Posterior vena cava (tissue), 2 donors: ENCODE measurements at places on chromosomes 1 and 21. TPM values are rescaled to one million over a fixed set of nuclear protein-coding genes. Genes with fewer than 3 reads are reported as not detected.

The HES3 gene
- not detected for total RNA-seq

The ASTN1 gene
- total RNA-seq: 0.14 TPM

The KRTAP13-3 gene
- not detected for total RNA-seq

The VWA5B1 gene
- total RNA-seq: not detected

The DNALI1 gene
- 3.9 TPM for total RNA-seq

The COL9A2 gene
- total RNA-seq: 0.67 TPM

The RNASEL gene
- 5.1 TPM for total RNA-seq

The ITPKB gene
- 22.4 TPM for total RNA-seq

The OR2L2 gene
- 0.10 TPM for total RNA-seq

The DNASE2B gene
- total RNA-seq: not detected

The RGSL1 gene
- total RNA-seq: not detected

GRCh38 chr1:154456631-154457030 lies 45.4 kb upstream of the TDRD10 start:
- DNase-seq: no peak

DNA sequence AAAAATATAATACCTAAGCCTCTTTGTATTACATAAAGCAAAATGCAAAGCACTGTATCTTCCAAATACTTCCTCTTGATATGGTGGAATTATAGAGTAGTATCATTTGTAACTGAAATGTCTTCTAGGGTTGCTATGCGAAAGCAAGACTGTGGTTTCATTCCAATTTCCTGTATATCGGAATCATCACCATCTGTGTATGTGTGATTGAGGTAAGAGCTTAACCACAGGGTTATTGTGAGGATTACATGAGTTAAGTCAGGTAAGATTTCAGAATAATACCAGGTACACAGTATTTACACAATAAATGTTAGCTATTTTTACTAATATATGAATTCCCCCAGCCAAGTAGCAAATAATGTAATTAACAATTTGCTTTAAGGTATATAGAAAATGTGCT lies 24.7 kb downstream of the CD53 start:
- no peak for DNase-seq

DNA sequence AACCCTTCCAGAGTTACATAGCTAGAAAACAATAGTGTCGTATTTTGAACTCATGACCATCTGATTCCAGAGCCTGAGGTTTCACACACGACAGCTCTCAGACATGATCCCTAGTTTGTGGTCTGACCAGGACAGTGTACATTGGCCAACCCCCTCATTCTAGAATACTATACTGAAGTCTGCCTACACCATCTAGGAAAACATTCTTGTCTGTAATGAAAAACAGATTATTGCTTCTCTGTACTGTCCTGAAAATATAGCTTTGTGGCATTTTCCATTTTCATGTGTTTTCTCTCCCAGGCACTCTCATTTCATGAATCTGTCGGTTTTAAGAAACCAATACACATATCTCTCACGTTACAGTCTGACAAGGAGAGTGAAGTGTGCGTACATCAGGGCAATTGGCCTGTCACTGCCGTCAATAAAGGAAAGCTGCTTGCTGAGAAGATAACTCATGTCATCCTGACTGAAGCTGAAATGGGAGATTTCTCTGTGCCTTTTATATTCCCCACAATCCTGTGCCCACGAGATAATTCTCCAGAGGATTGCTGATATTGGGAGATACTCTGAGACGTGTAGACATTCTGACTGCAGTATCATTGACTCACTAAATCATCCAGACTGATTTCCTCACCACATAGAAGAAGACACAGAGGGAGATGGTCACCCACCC lies 585.6 kb downstream of the PLPP3 start:
- DNase-seq: no peak

DNA sequence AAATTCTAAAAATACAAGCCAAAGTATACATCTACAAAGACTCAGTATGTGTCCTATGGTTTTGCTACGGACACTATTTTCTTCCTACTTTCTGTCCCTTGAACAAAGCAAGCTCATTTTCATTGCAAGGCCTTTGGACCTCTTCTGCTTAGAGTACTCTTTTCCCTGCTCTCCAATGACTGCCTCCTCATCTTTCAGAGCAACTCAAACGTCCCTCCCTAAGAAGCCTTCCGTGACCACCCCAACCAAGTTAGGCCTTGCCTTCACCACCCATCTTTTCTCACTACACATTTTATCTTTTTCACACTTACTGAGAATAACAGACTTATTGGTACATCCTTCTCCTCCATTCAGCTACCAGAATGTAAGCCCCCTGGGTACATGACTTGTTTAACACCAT lies 39.9 kb downstream of the ENAH start:
- no peak for DNase-seq

DNA sequence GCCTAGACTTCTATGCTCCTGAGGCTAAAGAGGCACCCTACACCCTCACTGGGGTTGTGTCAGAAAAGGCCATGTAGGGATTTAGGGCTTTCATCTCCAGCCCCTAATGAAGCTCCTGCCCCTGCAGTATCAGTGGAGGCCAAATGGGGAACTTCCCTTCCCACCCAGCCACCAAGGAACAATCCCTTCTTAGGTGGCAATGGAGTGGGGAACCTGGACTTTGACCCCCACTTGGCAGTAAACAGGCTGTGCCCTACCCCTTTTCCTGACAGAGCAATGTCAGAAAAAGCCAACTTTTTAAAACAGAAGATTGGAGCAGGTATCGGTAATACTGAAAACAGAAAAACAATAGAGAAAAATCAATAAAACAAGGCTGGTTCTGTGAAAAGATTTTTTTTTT lies 35.5 kb upstream of the SLC19A2 start:
- no peak for DNase-seq

DNA sequence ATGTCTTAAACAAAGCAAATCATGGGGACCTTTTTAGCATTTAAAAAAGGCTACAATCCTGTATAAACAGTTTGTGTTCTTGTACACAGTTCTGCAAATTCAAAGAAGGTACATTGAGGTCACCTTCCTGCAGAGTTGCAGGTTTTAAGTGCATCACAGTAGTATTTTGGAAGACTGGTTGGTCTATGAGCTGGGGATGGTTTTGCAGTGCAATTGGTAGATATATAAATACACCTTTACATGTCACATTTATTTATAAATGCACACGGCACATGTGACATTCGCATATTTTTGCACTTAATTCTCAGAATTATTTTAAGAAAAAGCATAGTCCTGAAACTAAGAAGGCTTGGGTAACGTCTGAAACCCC lies 599 bp upstream of the ITPKB start:
- no peak for DNase-seq

GRCh38 chr1:150881331-150882070 lies 5.1 kb upstream of the ARNT start:
- DNase-seq: no peak

DNA sequence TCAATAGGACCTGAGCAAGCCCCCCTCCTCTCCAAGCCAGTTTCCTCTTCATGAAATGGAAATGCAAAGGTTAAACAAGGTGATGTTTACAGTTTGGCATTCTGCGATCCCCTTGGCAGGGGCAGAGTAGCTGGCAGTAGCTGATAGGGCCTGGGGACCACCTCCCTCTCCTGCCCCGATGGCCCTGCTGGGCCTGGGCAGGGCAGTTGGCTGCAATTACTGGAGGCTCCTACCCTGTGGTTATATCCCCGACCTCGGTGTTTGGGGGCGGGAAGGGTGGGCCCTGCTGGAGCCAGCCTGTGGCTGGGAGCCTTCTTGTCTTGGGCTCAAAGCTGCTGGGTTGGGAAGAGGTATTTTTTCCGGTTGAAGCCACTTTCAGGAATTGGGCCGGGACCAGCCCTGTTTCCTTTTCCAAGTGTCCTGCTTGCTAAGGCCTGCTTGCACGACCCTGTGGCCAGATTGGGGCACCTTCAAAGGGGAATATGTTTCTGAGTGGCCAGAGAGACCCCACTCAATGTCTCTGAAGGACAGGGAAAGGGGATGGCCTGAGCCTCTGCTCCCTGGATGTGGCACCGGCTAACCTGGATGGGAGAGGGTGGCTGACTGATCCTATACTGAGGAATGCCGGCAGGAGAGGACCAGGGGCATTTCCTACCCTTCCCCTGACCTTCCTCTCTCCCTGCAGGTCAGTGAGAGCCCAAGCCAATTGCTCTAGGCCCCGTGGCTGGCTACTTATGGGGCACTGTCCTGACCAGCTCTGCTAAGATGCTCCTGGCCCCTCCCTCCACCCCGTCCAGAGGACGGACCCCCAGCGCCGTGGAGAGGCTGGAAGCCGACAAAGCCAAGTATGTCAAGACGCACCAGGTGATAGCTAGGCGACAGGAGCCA lies 1.9 kb downstream of the FAM110D start:
- DNase-seq: peak; percentile 31

- no peak for DNase-seq
These were observed 197.4 kb downstream of the FGGY start for GRCh38 chr1:59494145-59494833.

GRCh38 chr1:2986549-2987305 lies 34.5 kb upstream of the ACTRT2 start:
- no peak for DNase-seq

DNA sequence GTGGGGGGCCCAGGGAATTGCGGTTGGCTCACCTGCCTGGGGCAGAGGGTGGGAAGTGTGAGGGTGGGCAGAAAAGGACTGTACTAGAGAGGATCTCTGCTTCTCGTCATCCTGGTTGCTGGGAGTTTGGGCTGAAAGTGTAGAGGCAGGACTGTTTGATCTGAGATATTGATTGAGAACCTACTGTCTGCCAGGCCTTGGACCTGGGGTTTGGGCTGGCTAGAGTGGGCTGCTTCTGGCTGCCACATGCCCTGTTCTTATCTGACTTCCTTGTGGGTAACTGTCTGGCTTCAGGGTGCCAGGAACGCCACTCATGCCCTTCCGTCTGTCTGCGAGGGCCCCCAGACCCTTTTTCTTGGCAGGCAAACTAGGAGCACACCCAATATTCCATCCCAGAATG lies 200.9 kb downstream of the FOXD2 start:
- peak; percentile 35 for DNase-seq

- no peak for DNase-seq
These were observed 77.6 kb downstream of the MORN1 start for GRCh38 chr1:2313651-2314261.

DNA sequence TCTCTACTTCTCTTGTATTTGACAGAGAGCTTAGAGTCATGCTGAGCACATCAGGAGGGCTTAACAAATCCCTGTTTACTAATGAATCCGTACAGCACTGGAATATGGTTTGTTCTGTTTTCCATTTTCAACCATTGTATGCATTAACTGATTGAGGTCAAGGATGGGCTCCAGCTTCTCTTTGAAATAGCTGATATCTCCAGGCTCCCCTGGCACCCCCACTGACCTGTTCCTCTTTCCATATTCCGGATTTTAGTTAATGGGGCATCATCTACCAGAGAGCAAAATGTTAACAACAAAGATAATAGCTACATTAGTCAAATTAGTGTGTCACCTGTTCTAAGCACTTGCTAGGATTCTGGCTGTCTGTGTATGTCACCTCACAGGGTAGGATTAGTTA lies 57.6 kb downstream of the NENF start:
- no peak for DNase-seq

GRCh38 chr1:59046730-59047157 lies 250.2 kb upstream of the FGGY start:
- DNase-seq: no peak

- DNase-seq: no peak
These were observed 9.4 kb downstream of the CORT start for GRCh38 chr1:10459184-10459583.

DNA sequence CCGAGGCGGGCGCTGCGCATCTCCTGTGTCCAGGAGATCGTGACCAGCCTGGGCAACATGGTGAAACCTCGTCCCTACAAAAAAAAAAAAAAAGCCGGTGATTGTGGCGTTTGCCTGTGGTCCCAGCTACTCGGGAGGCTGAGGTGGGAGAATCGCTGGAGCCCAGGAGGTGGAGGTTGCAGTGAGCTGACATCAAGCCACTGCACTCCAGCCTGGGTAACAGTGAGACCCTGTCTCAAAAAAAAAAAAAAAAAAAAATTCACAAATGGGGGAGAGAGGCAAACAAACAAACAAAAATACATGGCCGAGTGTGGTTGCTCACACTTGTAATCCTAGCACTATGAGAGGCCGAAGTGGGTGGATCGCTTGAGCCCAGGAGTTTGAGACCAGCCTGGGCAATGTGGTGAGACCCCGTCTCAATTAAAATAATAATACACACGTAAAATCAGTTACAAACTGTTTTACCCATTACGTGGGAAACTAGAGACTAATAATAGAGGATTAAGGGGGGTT lies 758 bp downstream of the TATDN3 start:
- no peak for DNase-seq

DNA sequence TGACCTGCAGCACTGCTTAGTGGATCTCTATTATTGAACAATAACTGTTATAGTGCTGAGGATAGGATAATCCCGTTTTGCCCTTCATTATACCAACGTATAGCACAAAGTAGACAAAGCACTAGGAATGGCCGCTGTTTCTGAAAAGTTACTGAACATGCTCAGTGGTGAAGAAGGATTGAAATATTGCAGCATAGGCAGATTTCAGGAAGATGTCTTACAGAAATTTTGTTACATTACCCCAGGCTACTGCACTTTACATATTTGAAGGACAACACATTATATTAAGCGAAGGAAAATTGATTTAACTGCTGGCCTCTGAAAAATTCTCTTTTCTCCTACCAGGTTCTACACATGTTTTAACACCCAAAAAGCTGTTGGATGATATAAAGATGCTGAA lies 48.5 kb downstream of the AKNAD1 start:
- no peak for DNase-seq

- no peak for DNase-seq
These were observed 48.3 kb downstream of the CLIC4 start for GRCh38 chr1:24793447-24794129.

GRCh38 chr1:228782662-228783417 lies 47.6 kb downstream of the RHOU start:
- DNase-seq: no peak

GRCh38 chr1:219027146-219027673 lies 146.5 kb upstream of the LYPLAL1 start:
- DNase-seq: no peak

- no peak for DNase-seq
These were observed 15.2 kb downstream of the OPTC start for GRCh38 chr1:203509135-203509534.

DNA sequence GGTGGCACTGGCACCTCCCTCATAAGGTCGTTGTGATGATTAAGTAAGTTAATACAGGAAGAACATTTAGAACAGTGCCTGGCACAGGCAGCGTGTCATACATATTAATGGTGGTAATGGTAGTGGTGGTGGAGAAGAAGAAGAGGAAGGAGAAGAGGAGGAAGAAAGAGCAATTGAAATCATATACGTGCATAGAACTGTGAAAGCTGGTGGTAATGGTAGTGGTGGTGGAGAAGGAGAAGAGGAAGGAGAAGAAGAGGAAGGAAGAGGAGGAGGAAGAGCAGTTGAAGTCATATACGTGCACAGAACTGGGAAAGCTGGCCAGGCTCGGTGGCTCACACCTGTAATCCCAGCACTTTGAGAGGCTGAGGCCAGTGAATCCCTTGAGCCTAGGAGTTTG lies 121.3 kb upstream of the HOOK1 start:
- DNase-seq: no peak

- DNase-seq: no peak
These were observed 245.7 kb upstream of the PTBP2 start for GRCh38 chr1:96475903-96476302.
